ENCODE measurements at places on chromosomes 3 and 15.

- peak overlapping the region; percentile 67 for H3K27ac ChIP-seq
- H3K4me1 ChIP-seq = peaks cover 23% of the 10 kb centered on the region
- peak; percentile 81 for DNase-seq
- H3K27me3 ChIP-seq = no peaks in the 10 kb centered on the region
- no peak overlapping the region for H3K4me3 ChIP-seq
These were observed 84.7 kb downstream of the EOMES start for GRCh38 chr3:27637346-27637995.

GRCh38 chr3:177640319-177640965 is 443.2 kb upstream of the TBL1XR1 start:
- no peak overlapping the region for H3K27ac ChIP-seq
- no peaks in the 10 kb centered on the region for H3K36me3 ChIP-seq
- H3K27me3 ChIP-seq = no peaks in the 10 kb centered on the region
- H3K4me3 ChIP-seq = no peak overlapping the region
- peaks cover 2% of the 10 kb centered on the region for H3K4me1 ChIP-seq
- DNase-seq = no peak

DNA sequence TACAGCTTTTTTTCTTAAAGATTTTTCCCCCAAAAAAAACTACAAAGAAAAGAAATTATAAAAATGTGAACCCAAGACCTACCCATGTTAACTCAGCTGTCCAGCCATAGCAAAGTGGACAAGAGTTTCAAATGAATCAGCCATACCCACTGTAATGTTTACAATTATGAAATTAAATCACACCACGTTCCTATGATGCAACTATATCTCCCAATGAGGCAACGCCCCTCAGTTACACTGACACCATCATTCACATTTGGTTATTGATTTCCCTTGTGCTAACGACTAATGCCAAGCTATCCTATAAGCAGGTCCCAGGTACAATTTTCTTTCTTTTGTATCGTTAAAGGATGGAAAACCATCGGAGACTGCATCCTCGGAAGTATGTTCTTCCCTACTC is 115.1 kb upstream of the ICE2 start:
- no peak overlapping the region for H3K4me3 ChIP-seq
- DNase-seq = no peak
- no peaks in the 10 kb centered on the region for H3K27me3 ChIP-seq

DNA sequence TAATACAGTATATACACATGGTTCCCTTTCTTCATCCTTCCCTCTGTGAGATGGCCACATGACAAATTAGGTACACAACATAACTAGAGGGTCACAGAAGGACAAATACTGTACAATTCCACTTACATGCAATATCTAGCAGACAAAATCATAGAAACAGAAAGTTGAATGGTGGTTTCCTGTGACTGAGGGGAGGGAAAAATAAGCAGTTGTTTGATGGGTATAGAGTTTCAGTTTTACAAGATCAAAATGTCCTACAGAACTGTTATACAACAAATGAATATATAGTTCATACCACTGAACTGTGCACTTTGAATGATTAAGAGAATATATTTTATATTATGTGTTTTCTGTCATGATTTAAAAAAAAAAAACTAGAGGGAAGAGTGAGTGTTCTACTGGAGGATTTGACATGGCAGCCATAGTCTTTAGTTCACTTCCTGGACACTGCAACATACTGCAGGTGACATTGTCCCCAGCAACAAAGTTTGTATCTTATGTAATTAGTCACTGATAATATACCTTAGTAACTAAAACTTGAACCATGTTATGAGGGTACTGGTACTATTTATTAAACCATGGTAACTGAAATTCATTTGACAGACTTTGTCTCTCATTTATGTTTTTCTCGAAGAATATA is 37.2 kb downstream of the CCDC54 start:
- H3K4me1 ChIP-seq = no peaks in the 10 kb centered on the region
- no peak overlapping the region for H3K27ac ChIP-seq
- DNase-seq = no peak
- H3K27me3 ChIP-seq = no peaks in the 10 kb centered on the region
- H3K4me3 ChIP-seq = no peak overlapping the region

DNA sequence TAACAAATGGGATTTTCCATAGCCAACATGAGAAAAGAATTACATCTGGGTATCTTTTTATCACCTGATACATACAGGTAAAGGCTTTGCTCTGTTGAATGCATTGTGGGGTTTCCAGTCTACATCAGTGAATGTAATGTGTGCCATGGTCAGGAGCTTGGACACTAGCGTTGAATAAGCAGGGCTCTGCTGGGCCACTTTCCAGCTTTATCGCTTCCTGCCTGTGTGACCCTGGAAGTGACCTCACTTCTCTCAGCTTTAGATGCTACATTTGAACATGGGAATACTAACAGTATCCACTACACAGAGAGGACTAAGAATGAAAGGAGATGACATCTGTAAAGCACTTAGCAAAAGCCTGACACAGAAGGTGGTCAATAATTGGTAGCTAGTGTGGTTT is 40.1 kb downstream of the TTC23 start:
- H3K4me3 ChIP-seq = no peak overlapping the region
- H3K27ac ChIP-seq = no peak overlapping the region
- peaks cover 4% of the 10 kb centered on the region for H3K36me3 ChIP-seq
- H3K27me3 ChIP-seq = no peaks in the 10 kb centered on the region

DNA sequence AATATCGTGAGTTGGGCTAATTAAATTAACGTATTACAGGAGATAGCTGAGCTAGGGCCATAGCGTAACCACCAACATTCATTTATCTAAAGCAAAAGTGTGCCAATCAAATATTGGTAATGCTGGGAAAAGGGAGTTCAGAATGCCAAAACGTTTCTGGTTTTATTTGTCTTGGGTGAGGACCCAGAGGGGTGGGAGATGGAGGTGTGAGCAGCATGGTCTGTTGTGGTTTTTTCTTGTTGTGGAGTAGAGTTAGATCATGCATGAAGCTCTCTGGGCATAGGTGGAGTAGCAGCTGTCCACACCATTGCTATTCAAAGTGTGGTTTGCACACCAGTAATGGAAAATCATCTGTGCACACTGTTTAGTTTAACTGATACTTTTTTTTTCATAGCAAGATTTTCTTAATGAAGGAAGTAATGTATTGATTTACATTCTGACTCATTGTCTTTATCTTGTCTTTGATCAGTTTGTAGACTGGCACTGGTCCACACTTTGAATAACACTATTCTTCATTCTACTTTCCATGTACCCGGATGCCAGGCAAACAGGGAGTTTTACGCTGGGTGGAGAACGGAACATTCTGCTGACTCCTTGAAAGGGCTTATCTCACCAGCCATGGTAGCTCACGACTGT is 50.8 kb upstream of the CRTC3 start:
- DNase-seq = no peak
- peak overlapping the region; percentile 63 for H3K27ac ChIP-seq
- H3K27me3 ChIP-seq = no peaks in the 10 kb centered on the region
- peaks cover 91% of the 10 kb centered on the region for H3K36me3 ChIP-seq
- H3K4me3 ChIP-seq = no peak overlapping the region

GRCh38 chr3:196418601-196419000 is 13.6 kb downstream of the UBXN7 start:
- DNase-seq = no peak
- H3K4me1 ChIP-seq = peaks cover 14% of the 10 kb centered on the region
- H3K27me3 ChIP-seq = no peaks in the 10 kb centered on the region

DNA sequence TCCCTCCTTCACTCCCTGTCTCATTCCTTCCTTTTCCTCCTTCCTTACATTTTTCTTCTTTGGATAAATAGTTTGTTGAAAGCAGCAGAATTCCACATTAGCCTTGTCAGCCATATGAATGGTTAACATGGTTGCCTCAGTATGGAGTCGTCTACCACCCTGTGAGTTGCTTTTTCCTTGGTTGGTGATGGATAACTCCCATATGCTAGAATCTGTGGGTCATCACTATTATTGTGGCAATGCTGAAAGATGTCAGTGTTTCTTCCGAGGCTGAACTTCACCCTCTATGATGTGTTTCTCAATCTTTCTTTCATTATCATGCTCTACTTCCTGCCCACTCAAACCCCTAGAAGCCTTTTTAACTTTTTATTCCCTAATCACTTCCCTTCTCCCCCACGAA is 481.8 kb upstream of the KCNMB2 start:
- no peak for DNase-seq
- H3K4me3 ChIP-seq = no peak overlapping the region
- no peaks in the 10 kb centered on the region for H3K36me3 ChIP-seq
- H3K27ac ChIP-seq = no peak overlapping the region
- H3K4me1 ChIP-seq = peaks cover 12% of the 10 kb centered on the region
- no peaks in the 10 kb centered on the region for H3K27me3 ChIP-seq
